ENCODE measurements at places on chromosomes 16 and 17.
A peak's percentile ranks its signal among the peaks of the same experiment; 100 is the strongest.

DNA sequence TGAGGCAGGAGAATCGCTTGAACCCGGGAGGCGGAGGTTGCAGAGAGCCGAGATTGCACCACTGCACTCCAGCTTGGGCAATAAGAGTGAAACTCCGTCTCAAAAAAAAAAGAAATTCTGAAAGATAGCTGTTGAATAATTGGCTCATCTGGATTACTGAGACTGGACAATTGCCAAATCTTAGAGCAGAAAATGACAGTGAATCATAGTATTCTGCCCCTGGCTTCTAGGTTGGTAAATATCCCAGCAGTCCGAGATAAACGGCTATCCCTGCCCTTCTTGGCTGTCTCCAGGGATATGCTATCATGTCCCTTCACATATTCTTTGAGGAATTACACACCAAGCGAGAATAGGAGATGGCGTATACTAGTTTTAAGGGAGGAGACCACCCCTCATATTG, 35.5 kb upstream of the METTL16 start:
- no peak overlapping the region for H3K27ac ChIP-seq
- no peaks in the 10 kb centered on the region for H3K4me1 ChIP-seq
- H3K27me3 ChIP-seq = no peaks in the 10 kb centered on the region
- no peaks in the 10 kb centered on the region for H3K36me3 ChIP-seq

GRCh38 chr16:77928096-77928495, 94.3 kb upstream of the CLEC3A start:
- no peaks in the 10 kb centered on the region for H3K4me1 ChIP-seq
- no peaks in the 10 kb centered on the region for H3K36me3 ChIP-seq
- no peak overlapping the region for H3K27ac ChIP-seq
- no peak overlapping the region for H3K4me3 ChIP-seq
- DNase-seq = no peak

DNA sequence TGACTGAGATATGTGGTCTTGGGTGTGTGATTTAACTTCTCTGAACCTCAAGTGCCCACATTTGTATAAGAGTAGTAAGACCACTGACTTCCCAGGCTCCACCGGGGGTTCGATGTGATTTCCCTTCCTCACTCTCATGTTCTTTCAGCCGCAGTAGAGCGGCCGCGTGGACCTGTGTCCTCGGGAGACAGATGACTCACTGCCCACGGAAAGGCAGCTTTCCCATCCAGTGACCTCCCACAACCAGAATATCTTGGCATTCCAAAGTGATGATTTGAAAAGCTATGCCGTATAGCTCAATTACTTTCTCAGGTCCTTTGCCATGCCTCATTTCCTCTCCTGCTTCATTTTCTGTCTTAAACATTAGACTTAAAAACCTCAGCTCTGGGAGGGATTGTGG, 73.6 kb downstream of the IL21R start:
- DNase-seq = no peak
- H3K36me3 ChIP-seq = peaks cover 4% of the 10 kb centered on the region
- H3K4me3 ChIP-seq = no peak overlapping the region
- H3K4me1 ChIP-seq = no peaks in the 10 kb centered on the region
- no peaks in the 10 kb centered on the region for H3K27me3 ChIP-seq

- peak within 1 kb of the TSS; percentile 39 for H3K4me3 ChIP-seq
- H3K4me1 ChIP-seq = peaks cover 52% of the 10 kb centered on the region
- H3K36me3 ChIP-seq = no peaks in the 10 kb centered on the region
Measured at GRCh38 chr16:57628008-57628781, at the start of gene ADGRG1. Gene ADGRG1, plus strand, starts transcription at chr16:57628630. Its CDS starts 21,658 bp downstream, at chr16:57650288.

GRCh38 chr17:58281511-58282011, 826 bp upstream of the MPO start:
- DNase-seq = no peak
- no peak overlapping the region for H3K27ac ChIP-seq
- no peak overlapping the region for H3K4me3 ChIP-seq
- no peaks in the 10 kb centered on the region for H3K36me3 ChIP-seq

DNA sequence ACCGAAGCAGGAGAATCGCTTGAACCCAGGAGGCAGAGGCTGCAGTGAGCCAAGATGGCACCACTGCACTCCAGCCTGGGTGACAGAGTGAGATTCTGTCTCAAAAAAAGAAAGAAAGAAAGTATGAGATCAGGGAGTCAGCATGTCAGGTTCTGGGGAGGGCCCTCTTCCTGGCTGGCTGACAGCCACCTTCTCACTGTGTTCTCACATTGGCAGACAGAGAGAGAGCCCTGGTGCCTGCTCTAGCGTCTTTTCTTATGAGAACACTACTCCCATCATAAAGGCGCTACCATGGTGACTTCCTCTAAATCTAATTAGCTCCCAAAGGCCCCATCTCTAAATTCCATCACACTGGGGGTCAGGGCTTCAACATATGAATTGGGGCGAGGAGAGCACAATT, 27.6 kb upstream of the RBBP6 start:
- DNase-seq = no peak
- H3K27me3 ChIP-seq = no peaks in the 10 kb centered on the region
- no peak overlapping the region for H3K4me3 ChIP-seq
- no peaks in the 10 kb centered on the region for H3K36me3 ChIP-seq

DNA sequence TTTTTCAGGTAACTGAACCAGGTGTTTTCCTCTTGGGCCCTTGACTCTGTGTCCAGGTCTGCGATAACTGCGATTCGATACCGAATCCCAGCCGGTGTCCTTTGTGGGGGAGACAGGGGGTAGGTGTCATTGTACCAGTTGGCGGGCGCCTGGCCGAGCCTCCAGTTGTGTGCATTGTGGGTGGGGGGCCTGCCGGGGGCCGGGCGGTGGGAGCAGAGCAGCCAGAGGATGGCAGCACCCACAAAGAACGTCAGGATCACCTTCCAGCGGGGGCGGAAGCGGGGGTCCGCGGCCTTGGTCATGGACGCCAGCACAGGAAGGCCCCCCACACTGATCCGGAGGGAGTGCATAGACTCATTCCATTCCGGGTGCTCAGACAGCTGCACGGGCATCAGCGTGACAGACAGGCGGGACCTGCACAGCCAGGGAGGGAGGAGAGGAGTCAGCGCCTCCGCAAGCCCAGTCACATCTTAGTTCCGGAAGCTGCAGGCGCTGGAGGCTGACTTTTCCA, 12.3 kb downstream of the CANT1 start:
- no peak for DNase-seq

GRCh38 chr16:46918905-46919792, 35.0 kb downstream of the GPT2 start:
- DNase-seq = no peak
- no peaks in the 10 kb centered on the region for H3K4me1 ChIP-seq
- H3K36me3 ChIP-seq = no peaks in the 10 kb centered on the region
- no peaks in the 10 kb centered on the region for H3K27me3 ChIP-seq

DNA sequence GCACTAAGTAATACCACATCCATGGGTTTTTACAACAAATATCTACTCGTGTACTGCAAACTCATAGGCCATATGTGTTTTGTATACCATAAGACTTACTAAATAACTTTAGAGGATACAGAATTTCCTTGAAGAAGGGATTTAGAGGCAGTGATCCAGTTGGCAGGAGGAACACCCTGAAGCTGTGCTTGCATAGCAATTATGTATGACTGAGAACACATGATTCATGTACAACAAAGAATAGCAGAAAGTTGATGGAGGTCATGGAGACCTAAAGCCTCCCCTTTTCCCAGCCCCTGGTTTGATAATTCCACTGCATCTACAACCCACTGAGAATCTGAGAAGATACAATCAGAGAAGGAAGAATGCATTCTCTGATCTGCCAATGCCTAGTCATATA, 83.8 kb upstream of the PMFBP1 start:
- no peak for DNase-seq
- H3K4me1 ChIP-seq = no peaks in the 10 kb centered on the region
- no peaks in the 10 kb centered on the region for H3K36me3 ChIP-seq
- H3K27ac ChIP-seq = no peak overlapping the region

DNA sequence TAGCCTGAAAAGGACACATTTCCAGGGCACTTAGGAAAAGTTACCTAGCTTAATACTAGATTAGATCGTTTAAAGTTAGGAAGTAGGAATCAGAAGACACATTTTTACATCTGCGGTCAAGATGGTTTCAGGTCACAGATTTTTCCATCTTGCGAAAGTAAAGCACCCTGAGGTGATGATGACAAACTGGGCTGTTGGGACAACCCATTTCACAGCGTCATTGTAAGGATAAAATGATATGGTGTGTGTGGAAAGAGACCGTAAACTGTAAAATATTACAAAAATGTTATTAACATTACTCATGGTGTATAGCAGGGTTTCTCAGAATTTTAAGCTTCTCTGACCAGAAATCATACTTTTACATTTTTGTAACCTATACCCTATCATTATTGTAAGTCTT, 10.1 kb upstream of the MAP2K6 start:
- no peak for DNase-seq
- no peaks in the 10 kb centered on the region for H3K4me1 ChIP-seq
- no peak overlapping the region for H3K4me3 ChIP-seq
- no peak overlapping the region for H3K27ac ChIP-seq
- H3K36me3 ChIP-seq = no peaks in the 10 kb centered on the region

- H3K27me3 ChIP-seq = no peaks in the 10 kb centered on the region
- peak within 1 kb of the TSS; percentile 80 for H3K4me3 ChIP-seq
- no peaks in the 10 kb centered on the region for H3K36me3 ChIP-seq
- peaks cover 67% of the 10 kb centered on the region for H3K4me1 ChIP-seq
Measured at GRCh38 chr17:76726776-76727718, at the start of gene METTL23. Gene METTL23, plus strand, starts transcription at chr17:76726839. Its CDS starts 2,872 bp downstream, at chr17:76729711.

GRCh38 chr17:73901661-73902415, 257.6 kb upstream of the SDK2 start:
- H3K27ac ChIP-seq = no peak overlapping the region
- peak overlapping the region; percentile 29 for H3K4me3 ChIP-seq
- H3K27me3 ChIP-seq = no peaks in the 10 kb centered on the region
- peak; percentile 58 for DNase-seq
- peaks cover 16% of the 10 kb centered on the region for H3K4me1 ChIP-seq

- no peaks in the 10 kb centered on the region for H3K27me3 ChIP-seq
- no peak overlapping the region for H3K4me3 ChIP-seq
- peaks cover 10% of the 10 kb centered on the region for H3K4me1 ChIP-seq
- H3K27ac ChIP-seq = peak overlapping the region; percentile 79
Measured at GRCh38 chr17:40038882-40039513, 15.2 kb downstream of the MED24 start.

- H3K27ac ChIP-seq = no peak overlapping the region
- no peaks in the 10 kb centered on the region for H3K27me3 ChIP-seq
- no peak overlapping the region for H3K4me3 ChIP-seq
- H3K36me3 ChIP-seq = no peaks in the 10 kb centered on the region
- DNase-seq = no peak
- H3K4me1 ChIP-seq = no peaks in the 10 kb centered on the region
Measured at GRCh38 chr16:46932802-46933201, 40.7 kb downstream of the DNAJA2 start.

DNA sequence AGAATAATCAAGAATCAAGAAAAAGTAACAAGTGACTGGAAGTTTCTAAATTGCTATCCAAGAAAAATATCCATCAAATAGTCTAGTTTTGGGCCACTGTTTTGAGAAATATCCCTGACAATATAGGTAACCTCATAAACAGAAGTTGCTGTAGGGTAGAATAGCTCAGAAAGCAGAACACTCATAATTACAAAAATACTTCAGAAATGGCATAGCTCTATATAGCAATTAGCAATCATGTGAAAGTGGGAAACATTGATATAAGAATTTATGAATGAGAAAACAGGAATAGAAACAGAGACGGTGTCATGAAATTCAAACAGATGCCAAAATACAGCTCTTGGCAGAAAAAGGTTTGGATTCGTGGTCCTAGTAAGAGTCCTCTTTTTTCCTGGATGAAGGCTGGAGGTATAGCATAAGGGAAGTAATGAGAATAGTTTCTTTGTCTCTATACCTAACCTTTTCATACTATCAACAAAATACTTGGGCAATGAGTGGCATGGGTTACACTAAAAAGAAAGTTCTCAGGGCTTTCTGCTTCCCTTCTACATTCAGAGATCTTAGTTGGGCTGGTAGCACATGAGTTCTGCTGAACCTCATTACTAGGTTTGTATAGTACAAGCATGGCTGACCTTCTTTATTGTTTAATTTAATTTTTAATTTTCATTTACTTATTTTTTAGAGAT, 33.5 kb downstream of the SPAG9 start:
- H3K4me1 ChIP-seq = peaks cover 26% of the 10 kb centered on the region
- no peaks in the 10 kb centered on the region for H3K27me3 ChIP-seq
- DNase-seq = no peak
- no peak overlapping the region for H3K4me3 ChIP-seq

Data from vagina (tissue), 2 donors.